ENCODE measurements at places on chromosomes 7 and 10.
A peak's percentile ranks its signal among the peaks of the same experiment; 100 is the strongest.

- DNase-seq, result no peak
These were observed 438.3 kb downstream of the RPS24 start for GRCh38 chr10:78471723-78472550.

DNA sequence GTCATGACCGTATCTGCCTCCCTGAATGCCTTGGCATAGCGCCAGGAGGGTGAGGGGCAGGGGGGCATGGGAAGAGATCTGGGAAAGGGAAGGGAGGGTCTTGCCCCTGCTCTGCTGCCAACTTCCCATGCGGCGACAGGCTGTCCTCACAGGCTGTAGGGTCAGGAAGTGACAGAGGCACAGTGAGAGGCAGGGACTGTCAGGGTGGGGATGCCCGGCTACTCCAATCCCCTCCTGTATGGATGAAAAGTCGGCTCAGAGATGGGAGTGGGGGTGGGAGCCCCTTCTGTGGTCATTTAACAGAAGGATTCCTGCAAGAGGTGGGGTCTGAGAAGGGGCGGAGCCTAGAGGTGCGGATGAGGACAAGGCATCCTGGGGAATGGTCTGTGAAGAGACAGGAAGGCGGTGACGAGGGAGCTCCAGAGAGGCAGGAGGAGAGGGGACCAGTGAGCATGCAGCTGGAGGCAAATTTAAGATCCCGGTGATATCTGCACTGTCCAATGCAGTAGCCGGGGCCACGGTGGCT is 20.8 kb upstream of the UNC5B start:
- no peak for DNase-seq

DNA sequence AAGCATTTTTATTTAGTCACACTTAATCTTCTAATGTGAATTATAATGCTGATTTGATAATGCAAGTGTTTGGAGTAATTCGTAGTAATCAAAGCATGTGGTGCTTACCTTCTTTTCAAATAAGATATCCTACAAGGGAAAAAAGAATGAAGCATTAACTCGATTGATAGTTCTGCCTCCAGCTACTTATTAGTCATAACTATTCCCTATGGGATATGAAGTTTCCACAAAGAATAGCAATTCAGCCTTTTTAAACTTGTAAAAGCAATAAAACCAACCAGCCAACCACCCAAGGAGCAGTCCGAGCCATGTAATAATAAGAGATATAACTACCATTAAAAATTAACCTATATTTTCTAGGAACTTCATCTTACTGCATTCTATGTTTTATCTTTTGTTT is 11.6 kb downstream of the COL28A1 start:
- no peak for DNase-seq

- no peak for DNase-seq
These were observed 5.0 kb downstream of the ALDH18A1 start for GRCh38 chr10:95651346-95652060.

- no peak for DNase-seq
These were observed 8.0 kb downstream of the DNAJC9 start for GRCh38 chr10:73238990-73239566.

GRCh38 chr7:6271694-6272440 is 557 bp downstream of the CYTH3 start:
- no peak for DNase-seq

- no peak for DNase-seq
These were observed 30.6 kb downstream of the FAM204A start for GRCh38 chr10:118311505-118311904.

DNA sequence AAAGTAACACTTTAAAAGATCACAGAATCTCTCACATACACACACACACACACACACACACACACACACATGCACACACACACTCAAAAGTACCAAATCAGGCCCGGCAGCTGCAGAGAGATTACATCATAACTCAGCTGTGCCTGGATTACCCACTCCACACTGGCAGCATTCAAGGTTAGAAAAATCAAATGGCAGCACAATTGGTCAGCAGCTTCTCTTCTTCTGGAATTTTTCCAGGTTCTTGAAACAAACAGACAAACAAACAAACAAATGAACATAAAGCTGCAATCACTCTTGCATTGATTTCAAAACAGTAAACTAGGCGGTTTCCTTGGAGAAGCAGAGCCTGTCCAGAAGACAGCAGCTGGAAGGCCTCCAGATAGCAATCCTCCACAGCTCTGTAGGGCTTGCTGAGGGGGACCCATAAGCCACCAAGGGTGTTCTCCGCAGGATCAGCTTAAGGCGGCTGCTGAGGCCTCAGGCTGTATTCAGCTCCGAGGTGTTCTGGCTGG is 24.5 kb upstream of the FAM133B start:
- no peak for DNase-seq

GRCh38 chr10:92052088-92052487 is 128.5 kb downstream of the BTAF1 start:
- DNase-seq, result no peak

- no peak for DNase-seq
These were observed 152.9 kb upstream of the ZNF32 start for GRCh38 chr10:43801626-43802025.

DNA sequence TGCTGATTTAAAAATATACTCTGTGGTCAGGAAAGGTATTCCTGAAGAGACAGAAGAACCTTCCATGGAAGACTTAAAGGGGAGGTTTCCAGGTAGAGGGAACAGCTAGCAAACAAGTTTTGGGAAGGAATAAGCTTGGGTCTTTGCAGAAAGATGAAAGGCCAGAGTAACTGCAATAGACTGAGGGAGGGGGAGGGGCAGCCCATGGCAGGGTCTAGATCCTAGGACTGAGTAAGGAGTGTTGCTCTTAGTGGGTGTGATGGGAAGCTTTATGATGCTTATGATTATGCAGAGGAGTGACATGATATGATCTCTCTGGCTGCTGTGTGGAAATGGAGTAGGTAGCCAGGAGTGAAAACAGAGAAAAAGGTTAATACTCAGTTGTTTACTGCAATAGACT is 90.0 kb upstream of the FEZF1 start:
- DNase-seq, result no peak

- DNase-seq, result peak; percentile 65
These were observed 19.5 kb downstream of the WNT8B start for GRCh38 chr10:100482181-100482833.

- no peak for DNase-seq
These were observed 129.2 kb downstream of the CUL2 start for GRCh38 chr10:34960983-34961382.

DNA sequence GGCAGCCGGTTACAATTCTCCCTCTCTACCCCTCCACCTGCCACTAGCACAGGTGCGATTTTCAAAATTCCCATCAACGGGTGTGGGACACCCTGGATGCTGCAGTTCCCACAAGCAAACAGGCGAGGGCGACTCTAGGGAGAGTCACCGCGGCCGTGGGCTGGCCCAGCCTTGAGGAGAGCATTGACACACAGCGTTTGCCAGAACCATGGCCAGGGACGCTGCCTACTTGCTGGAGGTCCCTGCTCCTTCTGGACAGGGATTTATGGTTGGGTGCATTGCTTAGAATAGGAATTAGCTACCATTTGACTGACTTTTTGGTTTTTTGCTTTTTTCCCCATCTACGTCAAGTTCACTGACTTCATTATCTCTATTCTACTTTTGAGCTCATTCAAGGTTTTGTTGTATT is 19.0 kb upstream of the CLDN4 start:
- DNase-seq, result peak; percentile 58

DNA sequence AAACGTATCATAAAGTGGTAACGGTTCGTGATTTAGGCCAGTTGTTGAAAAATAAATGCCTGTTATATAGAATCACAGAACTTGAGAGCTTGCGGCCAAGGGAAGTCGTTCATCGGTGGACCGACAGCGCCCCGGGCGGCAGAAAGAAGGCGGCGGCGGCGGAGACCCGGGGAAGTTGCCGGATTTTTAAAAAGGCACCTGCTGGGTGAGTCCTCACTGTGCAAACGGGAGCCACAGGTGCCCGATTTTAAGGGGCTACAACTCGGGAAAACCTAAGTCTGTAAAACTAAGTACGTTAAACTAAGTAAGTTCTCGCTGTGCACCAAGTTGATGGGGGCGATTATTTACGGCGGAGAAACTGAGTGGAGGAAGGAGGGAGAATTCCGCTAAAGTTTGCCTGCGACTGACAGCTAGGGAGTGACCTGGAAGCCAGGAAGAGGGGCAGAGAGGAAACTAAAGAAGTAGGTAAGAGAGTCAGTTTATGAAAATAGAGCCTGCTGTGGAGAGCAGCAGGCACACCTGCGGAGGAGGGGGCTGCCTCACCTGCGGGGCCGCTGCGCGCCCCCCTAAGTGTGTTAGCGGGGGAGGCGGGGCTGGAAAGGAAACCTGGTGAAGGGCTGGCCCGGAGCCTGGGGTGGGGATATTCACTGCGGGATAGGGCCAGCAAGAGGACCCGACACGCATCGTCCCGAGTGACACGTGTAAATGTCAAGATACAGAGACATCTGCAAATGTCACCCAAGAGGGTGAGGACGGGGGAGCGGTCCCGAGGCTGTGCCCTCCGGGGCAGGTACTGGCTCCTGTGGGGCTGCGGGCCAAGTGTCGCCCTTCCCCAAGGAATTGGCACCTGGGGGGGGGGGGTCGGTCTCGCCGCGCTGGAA is 996 bp downstream of the ADAM12 start:
- DNase-seq, result peak; percentile 27

- DNase-seq, result no peak
These were observed 4.7 kb upstream of the CCNJ start for GRCh38 chr10:96038476-96039387.

DNA sequence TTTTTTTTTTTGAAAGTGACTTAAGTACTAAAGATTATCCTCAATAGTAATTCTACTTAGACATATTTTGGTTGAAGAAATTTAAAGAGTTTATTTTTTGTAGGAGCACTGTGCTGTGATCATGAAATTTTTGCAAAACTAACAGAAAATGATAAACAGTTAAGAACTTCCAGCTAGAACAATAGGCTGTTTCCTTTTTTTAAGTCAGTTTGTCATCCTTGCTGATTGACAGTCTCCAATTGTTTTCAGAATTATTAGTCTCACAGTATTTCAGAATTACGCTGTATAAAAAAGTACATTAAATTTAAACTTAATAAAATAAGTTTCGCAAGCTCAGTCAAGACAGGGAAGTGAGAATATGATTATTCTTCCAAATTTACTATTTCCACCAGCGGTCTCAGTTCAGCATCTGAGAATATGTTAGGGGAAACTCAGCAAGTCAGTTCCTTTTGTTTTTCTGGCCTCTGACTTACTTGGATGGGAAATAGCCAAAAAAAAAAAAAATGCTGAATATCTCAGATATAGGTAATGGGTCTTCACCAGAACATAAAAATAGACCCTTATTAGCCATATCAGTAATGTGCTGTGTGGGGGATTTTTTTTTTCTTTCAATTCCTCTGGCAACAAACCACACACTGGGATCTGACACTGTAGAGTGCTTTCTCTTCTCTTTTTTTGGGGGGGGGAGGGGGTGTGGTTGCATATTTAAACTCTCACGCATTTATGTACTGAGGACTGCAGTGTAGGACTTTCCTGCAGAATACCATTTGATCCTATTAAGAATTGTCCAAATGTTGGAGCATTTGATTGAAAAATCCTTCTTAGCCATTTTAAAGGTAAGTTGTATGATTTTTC is at the start of gene CD36:
Gene CD36 (plus strand): TSS at position 732 of the 855 bp plus-strand sequence. CDS start 8,099 bp downstream, outside the sequence.
- no peak for DNase-seq

GRCh38 chr7:105990141-105990540 is 27.1 kb downstream of the CDHR3 start:
- no peak for DNase-seq

DNA sequence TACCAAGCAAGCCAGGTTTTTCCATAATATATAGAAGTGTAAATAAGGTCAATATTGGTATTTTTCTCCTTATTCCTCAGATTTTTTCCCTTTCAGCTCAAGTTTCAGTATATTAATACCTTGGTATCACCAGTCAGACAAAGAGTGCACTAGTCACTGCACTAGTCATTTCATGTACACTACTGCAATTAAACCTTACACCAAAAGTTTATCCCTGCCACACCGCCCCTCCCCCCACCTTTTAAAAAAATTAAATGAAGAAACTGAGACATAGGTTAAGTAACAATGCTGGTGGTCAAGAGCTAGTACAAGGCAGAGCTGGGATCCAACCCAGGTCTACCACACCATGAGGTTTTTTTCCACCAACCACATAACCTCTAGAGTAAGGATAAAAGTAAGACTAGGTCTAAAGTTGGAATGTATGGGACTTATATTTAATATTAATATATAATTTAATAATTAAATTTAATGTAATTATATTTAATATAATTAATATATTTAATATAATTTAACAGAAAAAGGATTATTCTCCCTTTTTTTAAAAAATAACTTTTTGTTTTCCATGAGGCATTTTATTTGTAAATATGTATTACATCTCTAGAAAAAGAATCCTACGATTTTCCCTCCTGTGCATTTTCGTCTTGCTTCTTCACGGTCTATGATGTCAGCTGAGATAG is 68.5 kb downstream of the NT5C2 start:
- no peak for DNase-seq

GRCh38 chr7:47600199-47601118 is 18.5 kb upstream of the TNS3 start:
- DNase-seq, result no peak

DNA sequence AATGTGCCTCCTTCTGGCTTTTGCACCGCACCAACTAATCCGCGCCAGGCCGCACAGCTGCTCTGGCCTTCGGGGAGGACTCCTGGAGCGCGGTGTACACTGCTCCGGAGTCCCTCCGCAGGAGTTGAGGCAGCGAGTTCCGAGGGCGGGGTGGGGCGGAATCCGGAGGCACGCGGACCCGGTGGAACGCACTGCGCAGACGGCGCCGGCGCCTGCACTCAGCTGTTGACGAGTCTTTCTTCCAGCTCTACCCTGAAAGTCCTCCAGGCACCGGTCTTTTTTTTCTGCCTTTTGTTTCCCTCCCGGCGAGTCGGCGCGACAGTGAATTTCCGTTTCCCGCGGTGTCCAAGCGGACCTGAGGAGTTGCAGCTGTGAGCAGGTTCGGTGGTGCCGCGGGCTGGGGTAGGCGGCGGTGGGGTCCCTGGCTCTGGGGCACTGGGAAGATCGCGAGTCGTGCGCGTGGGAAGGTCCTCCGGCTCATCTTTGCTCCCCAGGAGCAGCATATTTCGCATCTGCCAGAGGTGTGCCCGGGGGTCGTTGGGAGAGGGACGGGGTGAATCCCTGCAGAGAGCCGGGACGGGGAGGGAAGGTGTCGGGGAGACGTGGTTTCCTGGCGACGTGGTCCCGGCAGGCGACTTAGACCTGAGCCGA is 44.1 kb downstream of the SFTPD start:
- DNase-seq, result peak; percentile 16

GRCh38 chr10:104127411-104127810 is 5.4 kb downstream of the SFR1 start:
- DNase-seq, result peak; percentile 19

GRCh38 chr10:75870039-75870645 is 438.7 kb downstream of the LRMDA start:
- DNase-seq, result no peak

DNA sequence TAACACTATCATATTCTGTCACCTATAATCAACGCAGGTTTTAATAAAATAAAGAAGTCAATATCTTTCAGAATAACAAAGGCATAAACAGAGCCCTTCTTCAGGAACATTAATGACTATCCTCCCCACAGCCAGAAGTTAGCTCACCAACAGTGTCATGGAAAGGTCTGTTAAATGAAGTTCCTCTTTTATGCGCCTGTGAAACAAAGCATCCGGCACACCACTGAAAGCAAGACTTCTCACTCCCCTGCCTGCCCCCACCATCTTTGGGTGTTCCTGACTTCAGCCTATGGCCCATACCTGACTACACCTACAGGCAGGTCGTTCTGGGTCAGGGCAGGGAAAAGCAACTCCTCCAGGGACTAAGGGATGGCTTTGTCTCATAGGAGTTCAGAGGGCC is 205.4 kb downstream of the FANK1 start:
- DNase-seq, result no peak

- no peak for DNase-seq
These were observed 160.4 kb upstream of the PHYHIPL start for GRCh38 chr10:59016043-59016442.

- peak; percentile 26 for DNase-seq
These were observed 499 bp downstream of the GAL3ST4 start for GRCh38 chr7:100167912-100168323.
